ENCODE measurements at places on chromosomes 5 and 9. TPM values are rescaled to one million over a fixed set of nuclear protein-coding genes. Genes with fewer than 3 reads are reported as not detected.

Gene PLPP1
- 74.1 TPM for total RNA-seq

GRCh38 chr9:69622676-69623075, 49.5 kb downstream of the APBA1 start:
- no peak for DNase-seq

Gene NIM1K
- 0.14 TPM for total RNA-seq

Gene TBC1D2
- total RNA-seq: 2.3 TPM

- DNase-seq: no peak
Observed at GRCh38 chr5:3027185-3027865, 275.8 kb upstream of the IRX2 start.

Gene SLC6A19
- total RNA-seq: not detected

Gene CD72
- 0.89 TPM for total RNA-seq

DNA sequence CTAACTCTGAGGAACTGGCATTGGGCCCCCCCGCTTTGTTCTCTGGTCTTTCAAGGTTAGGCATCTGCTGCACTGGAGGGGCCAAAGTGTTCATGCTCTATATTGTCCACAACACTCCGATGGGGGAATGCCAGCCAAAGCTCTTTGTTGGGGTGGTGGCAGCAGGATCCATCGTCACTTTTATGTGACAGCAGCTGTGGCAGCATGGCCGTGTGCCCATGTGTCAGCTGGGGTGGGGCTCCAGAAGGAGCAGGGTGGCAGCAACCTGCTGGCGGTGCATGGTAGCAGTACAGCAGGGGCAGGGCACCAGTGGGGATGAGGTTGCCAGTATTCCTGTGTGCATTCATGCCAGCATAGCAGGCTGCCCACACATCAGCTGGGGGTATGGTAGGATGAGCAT, 28.2 kb downstream of the ITGA2 start:
- DNase-seq: no peak

DNA sequence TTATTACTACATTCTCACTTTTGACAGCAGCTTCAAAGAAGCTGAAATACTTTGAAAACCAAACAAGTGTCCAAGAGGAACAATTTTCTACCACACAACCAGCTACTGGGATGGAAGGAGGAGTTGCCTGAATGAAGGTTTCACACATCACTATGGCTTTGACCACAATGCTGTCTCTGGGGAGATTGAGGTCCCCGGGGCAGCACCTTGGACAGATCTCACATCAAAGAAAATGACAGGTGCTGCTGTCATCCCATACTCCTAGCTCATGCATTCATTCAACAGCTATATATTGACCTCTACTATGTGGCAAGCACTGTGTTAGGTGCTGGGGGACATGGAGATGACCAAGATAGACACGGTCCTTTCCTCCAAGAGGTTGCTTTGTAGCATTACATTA, 233.2 kb upstream of the RASEF start:
- no peak for DNase-seq

DNA sequence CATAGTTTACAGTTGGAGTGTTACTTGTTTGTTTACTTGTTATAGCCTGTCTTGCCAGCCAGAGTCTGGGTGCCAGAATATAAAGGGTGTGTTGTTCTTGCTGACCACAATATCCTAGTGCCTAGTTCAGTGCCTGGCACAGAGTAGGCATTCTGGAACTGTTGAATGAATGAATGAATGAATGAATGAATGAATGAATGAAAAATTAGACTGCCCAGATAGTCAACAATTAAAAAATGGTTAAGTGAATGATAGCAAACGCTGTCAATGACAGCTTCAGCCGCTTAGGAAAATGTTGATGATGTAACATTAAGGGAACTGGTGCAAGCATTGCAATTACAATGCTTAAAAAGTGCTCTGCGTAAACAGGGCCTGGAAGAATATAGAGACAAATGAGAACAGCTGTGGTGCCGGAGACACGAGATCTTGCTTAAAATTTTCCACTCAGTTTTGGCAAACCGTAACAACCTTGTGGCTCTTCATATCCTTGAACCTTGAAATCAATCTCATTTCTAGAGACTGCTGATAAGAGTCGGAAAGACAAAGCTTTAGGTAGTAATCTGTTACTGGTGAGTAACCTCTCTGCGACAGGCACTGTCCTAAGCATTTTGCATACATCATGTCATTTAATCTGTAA, 4.7 kb upstream of the TTLL11 start:
- no peak for DNase-seq

Gene NTNG2
- 1.4 TPM for total RNA-seq

Gene LRSAM1
- total RNA-seq: 52.0 TPM

Gene INSYN2B
- total RNA-seq: 0.87 TPM

- DNase-seq: no peak
Observed at GRCh38 chr9:70035691-70036090, 8.0 kb upstream of the MAMDC2 start.

GRCh38 chr5:1910861-1911772, 28.4 kb upstream of the IRX4 start:
- no peak for DNase-seq

DNA sequence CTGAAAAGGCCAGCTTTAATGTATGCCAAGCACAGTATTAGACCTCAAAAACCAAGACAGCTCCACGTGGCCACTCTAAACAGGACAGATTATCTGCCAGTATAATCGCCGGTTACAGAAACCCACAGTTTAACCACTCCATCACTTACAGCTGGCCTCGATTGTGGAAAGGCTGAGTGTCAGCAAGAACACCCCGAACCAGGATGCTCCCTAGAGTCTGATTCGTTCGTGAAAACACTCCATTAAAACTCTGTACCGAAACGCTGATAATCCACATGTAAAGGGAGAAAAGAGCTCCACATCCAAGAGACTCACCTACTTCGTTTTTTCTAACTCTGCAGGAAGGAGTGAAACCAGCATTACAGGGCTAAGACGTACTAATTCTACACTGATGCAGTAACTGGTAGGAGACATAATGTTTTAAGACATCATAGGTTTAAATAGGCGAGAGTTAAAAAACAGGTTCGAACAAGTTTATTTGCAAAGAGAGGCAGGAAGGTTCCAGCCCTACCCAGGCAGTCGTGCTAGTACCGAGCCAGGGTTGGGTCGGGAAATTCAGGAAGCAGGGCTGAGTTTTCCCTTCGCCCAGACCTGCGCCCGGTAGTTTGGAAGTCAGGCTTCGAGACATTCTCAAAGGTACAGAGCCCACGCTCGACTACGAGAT, 949 bp downstream of the SERINC5 start:
- DNase-seq: no peak

DNA sequence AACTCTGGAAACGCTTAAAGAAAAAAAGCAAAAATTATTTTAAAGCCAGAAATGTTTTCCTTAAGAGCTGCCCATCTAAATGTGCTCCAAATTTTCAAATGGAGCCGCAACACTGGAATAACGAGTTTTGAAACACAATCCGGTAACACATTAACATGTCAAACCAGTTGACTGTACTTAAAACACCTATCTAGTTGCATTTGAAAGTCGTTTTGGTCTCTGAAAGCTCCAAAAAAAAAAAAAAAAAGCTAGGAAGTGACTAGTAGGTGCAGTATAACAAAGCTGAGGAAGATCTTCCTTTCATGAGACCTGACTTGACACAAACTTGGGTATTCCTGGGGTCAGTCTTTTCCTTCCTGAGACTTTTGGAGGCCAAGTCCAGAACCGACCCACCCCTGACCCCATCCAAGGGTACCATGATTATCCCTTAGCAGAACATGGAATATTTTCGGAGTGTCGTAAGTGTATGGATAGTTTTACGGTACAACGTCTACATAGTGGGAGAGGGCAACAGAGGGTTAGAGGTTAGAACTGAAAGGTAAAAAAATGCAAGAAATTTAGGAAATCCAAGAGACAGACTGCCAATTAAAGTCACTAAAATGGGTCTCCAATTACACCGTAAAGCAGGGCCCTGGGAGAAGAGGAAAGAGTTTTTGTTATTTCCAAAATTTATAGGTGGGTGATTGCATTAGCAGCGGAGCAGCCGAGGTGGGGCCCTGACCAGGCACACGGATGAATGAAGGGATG, 812 bp downstream of the CETN3 start:
- no peak for DNase-seq

Gene FAM169A
- 3.0 TPM for total RNA-seq

Gene MSANTD3
- 18.6 TPM for total RNA-seq

- no peak for DNase-seq
Observed at GRCh38 chr5:69268899-69269298, 34.2 kb downstream of the CDK7 start.

GRCh38 chr5:151637676-151638075, 46.5 kb upstream of the FAT2 start:
- DNase-seq: no peak

DNA sequence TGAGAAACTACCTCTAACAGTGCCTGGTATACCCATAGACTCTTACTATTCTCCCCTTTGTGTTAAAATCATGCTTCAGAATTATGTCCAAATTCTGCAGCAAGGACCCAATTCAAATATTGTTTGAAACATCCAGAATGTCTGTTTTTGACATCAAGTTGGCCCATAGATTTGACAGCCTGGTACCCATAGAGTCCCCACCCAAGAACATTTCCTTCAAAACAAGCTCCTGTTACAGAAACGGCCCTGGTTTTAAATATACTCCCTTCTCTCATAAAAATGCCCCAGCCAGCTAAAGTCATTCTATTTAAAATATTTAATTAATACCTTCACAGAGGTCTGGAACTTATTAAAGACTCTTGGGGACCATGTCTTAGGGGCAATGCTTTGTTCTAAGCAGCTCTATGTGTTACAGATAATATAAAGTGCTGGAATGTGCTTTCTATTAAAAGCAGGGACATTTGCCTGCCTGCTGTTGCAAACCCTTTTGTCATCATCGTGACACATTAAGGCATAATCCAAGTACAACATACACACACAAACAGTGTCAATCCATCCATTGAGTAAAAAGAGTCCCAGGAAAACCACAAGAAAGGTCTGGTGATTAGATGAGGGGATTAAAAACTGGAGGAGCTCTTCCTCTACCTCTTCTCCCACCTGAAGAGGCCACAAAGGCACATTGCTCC, 321.7 kb downstream of the MLLT3 start:
- no peak for DNase-seq

- no peak for DNase-seq
Observed at GRCh38 chr9:36873247-36873875, 160.7 kb downstream of the PAX5 start.

Gene SPINK13
- not detected for total RNA-seq

Gene KIAA1958
- total RNA-seq: 5.0 TPM

GRCh38 chr5:140186267-140186671, 11.3 kb downstream of the CYSTM1 start:
- no peak for DNase-seq

DNA sequence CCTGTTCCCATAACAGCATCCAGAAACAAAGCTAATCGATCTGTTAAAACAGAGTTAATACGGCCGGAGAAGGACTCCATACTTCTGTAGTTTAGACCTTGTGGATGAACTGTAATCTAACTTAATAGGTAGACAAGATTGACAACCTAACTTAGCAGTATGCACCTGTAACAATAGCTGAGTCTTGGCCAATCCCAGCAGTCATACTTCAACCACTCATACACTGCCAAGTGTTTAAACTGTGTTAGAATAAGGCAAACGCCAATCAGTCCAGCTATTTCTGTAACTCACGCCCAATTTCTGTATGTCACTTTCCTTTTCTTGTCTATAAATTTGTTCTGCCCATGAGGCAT, 33.7 kb upstream of the MACIR start:
- DNase-seq: no peak

Gene RNF183
- not detected for total RNA-seq

GRCh38 chr5:135186662-135187522, 152.9 kb upstream of the PITX1 start:
- no peak for DNase-seq

DNA sequence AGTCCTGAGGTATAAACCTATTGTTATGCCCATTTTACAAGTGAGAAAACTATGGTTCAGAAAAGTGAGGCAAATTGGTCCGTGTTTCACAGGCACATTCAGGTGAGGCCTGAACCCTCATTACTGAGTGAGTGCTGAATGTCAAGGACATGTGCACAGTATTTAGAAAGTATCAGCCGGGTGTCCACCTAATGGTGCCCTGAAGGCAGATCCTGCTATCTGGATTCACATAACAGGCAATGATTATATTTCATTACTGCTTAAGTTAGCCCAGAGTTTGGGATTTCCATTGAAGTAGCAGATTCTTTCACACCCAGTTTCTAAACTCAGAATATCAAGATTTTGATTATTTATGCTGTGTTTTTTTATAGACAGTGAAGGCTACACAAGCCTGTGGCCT, 142.7 kb downstream of the LHFPL2 start:
- no peak for DNase-seq

DNA sequence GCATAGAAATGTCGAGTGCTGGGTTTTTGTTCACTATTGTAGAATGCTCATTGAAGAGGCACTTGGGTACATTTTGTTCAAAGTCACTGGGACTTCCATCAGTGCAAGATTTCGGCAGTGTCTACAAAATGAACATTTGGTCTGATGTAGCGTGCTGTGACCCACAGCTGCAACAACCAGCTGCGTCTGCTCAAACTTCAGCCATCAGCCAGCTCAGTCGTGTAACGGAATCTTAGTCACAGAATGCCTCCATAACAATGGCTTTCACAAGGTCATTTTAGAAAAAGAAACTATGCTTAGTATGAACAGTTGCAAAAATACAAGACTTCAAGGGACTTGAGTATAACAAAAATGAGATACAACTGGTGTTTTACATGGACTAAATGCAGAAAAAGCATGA, 828.1 kb upstream of the GRAMD2B start:
- DNase-seq: peak; percentile 74

Gene PHF24
- total RNA-seq: 0.22 TPM

DNA sequence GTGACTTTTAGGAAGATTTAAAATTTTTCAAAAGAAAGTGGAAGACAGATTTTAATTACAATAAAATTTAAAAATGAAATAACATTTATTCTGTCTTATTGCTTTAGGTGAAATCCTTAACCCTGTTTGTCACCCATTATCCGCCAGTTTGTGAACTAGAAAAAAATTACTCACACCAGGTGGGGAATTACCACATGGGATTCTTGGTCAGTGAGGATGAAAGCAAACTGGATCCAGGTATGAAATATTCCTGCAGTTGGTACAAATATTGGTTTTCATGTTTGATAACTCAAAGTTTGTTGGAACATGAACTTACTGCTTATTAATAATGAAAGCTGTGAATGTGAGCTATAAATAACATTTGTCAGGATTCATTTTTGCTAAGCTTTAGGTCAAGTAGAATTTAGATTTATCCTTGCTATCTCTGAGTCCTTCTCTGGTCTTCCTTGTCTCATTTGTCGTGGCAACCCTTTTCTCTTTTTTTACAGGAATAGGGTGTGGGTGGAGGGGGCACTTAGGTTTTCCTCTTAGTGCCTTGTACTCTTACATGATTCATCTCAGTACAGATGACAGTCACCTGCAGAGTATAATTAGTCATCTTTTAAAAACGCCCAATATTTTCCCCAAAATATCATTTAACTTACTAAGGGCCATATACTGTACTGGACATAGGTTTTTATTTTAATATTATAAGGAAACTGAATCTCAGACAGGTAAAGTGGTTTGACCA, 95.3 kb upstream of the RASGRF2 start:
- no peak for DNase-seq

Gene KIF20A
- total RNA-seq: 0.84 TPM

GRCh38 chr5:67363180-67363709, 166.6 kb upstream of the CD180 start:
- DNase-seq: no peak

Gene NUTM2G
- not detected for total RNA-seq
